ENCODE measurements at places on chromosomes 2 and 18.

- no peak for DNase-seq
These were observed 35.1 kb downstream of the TANC1 start for GRCh38 chr2:159003555-159003954.

DNA sequence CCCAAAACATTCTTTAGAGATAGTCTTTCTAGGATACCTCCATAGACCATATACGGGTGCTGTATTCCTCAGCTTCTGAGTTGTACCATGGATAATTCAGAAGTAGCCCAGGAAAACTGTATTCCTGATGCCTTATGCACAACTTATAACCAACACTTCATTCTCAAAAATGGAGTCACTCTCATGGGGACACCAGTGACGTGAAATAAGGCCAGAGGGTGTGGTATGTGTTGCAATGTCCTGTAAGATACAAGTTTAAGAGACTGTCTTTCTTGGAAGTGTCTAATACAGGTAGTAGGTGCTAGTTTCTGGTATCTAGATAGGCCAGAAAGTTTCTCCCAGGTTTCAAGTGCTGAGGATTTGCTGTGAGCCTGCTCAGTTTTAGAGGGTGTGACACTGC is 36.1 kb downstream of the COX7A2L start:
- DNase-seq = no peak

DNA sequence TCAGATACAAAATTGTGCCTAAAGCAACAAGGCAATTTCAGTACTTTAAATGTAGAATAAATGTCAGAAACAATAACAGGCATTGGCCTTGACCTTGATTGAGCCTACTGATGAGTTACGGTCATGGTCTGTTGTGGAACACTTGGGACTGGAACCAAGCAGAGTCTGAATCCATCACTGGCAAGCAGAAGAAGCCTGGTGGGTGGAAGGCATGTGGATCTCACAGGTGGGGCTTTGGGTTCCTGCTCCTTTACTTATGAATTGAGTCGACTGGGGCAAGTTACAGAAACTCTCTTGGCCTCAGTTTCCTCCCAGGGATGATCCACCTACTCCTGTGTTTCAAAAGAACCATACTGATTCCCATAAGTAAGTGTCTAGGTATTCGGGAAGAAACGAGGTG is 102.3 kb downstream of the KCNF1 start:
- no peak for DNase-seq

GRCh38 chr2:198309673-198310280 is 505.4 kb downstream of the PLCL1 start:
- peak; percentile 78 for DNase-seq

DNA sequence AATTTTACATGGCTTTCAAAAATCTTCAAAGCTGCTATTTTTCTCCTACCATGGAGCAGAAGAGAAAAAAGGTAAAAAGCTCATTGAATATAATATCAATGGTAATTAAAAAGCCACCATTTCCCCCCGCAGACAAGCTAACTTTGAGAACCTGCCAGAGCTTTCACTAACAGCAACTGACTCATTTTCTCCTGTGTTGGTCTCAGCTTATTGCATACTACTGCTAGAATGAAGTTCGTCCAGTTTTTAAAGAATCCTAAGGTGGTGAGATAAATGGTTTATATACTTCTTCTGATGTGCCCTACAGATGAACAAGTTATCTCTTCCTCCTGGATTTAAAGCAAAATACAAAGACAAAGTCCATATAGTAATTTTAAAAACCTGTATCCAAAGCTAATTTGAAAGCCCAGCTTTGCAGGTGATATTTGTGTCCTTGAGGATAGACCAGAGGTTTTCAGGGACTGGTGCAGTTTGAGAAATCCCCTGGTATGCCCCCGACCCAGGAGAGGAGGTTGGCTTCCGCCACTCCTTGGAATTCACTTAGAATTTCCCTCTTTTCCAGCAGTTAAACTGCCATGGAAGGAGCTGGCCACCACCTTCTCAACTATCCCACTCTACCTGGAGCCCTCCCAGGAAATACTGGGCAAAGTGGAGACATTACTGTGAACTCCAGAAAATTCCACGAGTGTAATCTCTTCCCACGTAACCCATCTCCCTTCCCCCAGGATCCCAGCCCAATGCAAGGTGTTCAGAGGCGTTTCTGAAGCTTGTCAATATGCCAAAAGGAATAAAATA is 17.5 kb downstream of the YPEL5 start:
- DNase-seq = no peak

DNA sequence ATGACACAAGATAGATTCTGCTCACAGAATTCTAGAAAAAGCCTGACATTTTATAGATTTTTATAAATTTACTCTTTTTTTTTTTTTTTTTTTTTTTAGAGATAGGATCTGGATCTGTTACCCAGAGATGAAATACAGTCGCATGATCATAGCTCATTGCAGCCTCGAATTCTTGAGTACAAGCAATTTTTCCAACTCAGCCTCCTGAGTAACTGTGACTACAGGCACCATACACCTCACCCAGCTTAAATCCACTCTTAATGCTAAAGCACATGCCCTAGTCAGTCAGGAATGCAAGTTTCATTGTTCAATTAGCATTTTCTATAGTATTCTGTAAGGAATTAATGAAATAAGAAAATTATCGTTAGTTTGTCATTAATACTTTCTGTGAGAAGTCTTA is 32.1 kb upstream of the WDR75 start:
- no peak for DNase-seq

GRCh38 chr18:48020337-48021250 is 90.1 kb upstream of the SMAD2 start:
- no peak for DNase-seq

DNA sequence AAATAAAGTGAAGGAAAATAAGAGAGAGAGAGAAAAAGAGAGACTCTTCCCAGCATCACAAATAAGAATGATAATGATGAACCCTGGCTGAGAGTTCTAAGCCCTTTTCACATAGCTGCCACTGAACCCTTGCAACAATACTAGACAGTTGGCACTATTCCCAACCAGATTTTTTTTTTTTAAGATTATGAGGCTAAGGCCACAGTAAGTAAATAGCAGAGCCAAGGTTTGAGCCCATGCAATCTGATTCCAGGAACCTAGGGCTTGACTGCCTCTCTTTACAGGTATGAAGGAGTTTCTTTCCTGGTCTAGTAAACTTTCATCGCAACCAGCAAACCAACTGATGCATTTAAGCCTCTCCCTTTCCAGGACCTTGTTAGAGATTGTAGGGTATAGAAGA is 424.6 kb downstream of the NCKAP5 start:
- DNase-seq = no peak

DNA sequence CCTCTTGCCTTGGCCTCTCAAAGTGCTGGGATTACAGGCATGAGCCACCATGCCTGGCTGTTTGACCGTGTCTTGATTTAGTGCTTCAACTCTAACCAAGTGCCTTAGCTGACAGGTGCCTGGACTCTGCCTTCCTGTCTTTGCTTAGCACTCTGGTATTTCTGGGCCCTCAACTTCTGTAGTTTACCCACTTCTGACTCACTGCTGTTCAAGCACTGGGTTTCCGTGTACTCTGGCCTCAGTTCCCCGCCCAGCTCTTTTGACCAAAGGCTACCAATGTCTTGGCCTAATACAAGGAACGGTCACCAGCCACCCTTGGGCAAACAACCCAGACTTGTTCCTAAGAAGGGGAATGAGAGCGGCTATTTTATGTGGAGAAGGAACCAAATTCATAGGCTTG is 35.7 kb upstream of the CABLES1 start:
- no peak for DNase-seq

GRCh38 chr2:169225906-169226305 is 136.4 kb downstream of the LRP2 start:
- DNase-seq = no peak

DNA sequence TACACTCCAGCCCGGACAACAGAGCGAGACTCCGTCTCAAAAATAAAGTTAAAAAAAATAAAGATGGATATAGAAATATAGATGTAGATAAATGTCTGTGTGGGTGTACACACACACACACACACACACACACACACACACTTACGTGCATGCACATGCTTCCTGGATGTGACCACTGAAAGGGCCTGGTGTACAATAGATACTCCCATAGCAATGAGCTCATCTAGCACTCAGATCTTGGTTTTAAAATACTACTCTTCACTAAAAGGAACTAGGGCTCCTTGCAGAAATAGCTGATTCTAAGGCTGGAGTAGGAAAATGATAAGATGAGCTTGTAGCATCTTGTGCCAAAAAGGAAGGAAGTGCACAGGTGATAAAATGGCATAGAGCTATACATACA is 39.1 kb downstream of the ROCK2 start:
- no peak for DNase-seq

- no peak for DNase-seq
These were observed 48.2 kb upstream of the CTAGE1 start for GRCh38 chr18:22465859-22466457.

DNA sequence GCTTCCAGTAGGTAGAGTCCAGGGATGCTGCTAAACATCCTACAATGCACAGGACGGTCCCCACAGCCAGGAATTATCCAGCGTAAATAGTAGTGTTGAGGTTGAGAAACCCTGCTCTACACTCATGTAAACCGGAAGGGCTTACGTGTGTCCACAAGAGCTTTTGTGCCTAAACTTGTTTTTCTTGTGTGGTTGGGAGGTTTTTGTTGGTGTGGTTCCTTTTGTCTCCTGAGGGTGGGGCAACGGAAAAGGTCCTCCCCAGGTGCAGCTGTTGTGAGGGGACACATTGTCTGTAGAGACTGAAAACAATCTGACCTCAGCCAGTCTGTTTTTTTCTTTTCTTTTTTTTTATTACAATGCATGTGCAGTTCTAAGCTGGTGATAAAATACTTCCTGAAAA is 72.7 kb upstream of the MGAT5 start:
- no peak for DNase-seq

- DNase-seq = no peak
These were observed 15.4 kb downstream of the FHOD3 start for GRCh38 chr18:36312806-36313395.

- DNase-seq = no peak
These were observed 253.7 kb downstream of the HNMT start for GRCh38 chr2:138217975-138218374.

GRCh38 chr18:13547347-13547746 is 179.0 kb downstream of the FAM210A start:
- DNase-seq = no peak

GRCh38 chr2:45178854-45179253 is 169.6 kb upstream of the SIX2 start:
- no peak for DNase-seq

- no peak for DNase-seq
These were observed 65.1 kb downstream of the SMIM21 start for GRCh38 chr18:75362435-75362834.

- DNase-seq = no peak
These were observed 1396.9 kb upstream of the NXPH2 start for GRCh38 chr2:140177086-140177485.

DNA sequence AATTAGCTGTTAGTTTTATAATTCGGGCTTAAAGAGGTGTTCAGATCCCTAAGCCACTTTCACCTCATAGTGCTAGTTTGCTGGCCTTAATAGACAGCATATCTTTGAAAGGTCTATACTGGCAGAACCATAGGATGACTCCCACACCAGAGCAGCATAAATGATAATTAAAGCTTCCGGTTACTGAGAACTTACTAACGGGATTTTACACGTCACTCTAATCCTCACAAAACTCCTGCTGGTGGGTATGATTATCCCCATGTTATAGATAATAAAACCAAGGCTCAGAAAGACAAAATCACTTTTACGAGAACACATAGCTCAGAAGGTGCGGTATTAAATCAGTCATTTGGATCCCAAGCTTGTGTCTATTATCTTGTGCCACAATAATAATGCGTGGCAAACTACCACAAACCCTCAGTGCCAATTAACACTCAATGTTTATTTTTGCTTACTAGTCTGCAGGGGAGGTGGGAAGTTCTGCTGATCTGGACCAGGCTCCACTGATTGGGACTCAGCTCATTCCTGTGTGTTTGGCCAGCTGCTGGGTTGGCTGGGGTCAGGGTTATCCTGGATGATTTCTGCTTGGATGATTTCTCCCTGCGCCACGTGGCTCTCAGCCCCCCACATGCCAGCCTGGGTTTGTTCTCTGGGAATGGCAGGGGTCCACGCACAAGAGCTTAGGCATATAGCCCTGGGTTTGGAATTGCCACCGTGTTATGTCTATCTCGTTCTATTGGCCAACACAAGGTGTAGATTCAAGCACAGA is 62.3 kb downstream of the TRIB2 start:
- no peak for DNase-seq

DNA sequence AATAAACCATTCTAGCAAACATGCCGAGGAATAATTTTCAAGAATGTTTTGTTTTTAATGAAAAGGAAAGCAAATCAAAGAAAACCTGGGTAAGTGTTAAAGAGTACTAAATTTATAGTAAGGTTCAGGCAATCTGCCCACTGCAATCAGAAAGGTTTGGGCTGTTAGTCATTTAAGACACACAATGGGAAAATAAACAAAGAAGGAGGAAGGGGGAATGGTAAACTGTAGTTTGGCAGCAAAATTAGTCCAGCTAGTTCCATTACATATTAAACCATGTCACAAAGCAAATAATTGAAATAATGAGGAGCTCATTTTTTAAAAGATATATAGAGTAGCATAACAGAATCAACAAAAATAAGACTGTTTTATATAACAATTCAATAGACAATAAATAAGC is 87.5 kb upstream of the COPS8 start:
- no peak for DNase-seq

GRCh38 chr2:215716956-215717355 is 281.1 kb upstream of the FN1 start:
- DNase-seq = no peak

DNA sequence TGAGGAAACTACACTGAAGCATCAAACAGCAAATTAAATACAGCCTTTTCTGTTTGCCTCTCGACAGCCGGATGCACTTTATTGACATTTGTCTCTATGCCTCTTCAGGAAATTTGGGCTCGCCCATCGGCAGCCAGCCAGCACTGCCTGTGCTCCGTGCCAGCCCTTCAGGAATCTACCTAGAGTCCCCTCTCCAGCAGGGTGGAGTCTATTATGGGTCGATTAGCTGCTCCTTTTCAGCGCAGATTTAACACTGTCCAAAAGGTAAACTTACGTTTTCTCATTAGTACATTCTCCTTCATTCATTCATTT is 91.5 kb downstream of the MYCN start:
- DNase-seq = no peak

- no peak for DNase-seq
These were observed 47.0 kb downstream of the ZEB2 start for GRCh38 chr2:144472911-144473310.

- DNase-seq = peak; percentile 62
These were observed 217.7 kb downstream of the LRRTM1 start for GRCh38 chr2:80086831-80087230.

DNA sequence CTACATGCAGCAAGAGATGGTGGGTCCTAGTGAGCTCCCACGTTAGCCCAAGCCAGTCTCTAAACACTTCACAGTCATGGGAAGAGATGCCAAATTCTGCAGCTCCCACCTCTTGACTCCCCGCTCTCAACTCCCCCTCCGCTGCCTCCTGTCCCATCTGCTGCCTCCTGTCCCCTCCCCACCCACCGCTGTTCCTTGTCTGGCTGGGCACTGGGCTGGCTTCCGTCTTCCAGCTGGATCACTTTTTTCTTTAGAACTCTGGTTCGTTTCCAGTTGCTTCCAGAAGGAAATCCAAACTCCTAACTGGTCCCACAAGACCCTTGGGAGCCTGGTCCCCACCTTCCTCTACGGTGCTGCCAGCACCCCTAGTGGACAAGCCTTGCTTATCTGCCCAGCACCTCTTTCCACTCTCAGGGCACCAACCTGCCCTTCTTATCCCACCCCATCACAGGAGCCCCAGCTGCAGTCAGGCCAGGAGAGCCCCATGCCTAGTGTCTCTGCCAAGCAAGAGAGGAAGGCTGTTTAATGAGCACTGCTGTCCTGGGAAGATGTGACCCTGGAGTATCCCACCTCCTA is 12.1 kb upstream of the TWIST2 start:
- no peak for DNase-seq

Data from NCI-H526 (cell line).